ENCODE measurements at places on chromosomes 16 and 17.

DNA sequence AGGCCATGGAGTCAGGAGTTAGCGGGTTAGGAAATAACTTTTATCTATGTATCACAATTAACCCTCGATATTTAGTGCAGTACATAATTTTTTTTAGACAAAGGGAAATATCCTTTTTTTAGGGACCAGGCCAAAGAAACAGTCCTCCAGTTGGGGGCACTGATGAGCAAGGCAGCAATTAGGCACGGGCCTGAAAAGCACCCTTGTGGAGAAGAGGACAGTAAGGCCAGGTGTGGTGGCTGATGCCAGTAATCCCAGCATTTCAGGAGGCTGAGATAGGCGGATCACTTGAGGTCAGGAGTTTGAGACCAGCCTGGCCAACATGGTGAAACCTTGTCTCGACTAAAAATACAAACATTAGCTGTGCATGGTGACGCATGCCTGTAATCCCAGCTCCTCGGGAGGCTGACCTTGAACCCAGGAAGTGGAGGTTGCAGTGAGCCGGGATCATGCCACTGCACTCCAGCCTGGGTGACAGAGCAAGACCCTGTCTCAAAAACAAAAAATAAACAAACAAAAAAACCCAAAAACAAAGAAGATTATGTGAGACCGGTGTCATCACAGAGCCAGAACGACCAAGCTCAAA is 158.3 kb upstream of the NOL11 start:
- no peak for DNase-seq

DNA sequence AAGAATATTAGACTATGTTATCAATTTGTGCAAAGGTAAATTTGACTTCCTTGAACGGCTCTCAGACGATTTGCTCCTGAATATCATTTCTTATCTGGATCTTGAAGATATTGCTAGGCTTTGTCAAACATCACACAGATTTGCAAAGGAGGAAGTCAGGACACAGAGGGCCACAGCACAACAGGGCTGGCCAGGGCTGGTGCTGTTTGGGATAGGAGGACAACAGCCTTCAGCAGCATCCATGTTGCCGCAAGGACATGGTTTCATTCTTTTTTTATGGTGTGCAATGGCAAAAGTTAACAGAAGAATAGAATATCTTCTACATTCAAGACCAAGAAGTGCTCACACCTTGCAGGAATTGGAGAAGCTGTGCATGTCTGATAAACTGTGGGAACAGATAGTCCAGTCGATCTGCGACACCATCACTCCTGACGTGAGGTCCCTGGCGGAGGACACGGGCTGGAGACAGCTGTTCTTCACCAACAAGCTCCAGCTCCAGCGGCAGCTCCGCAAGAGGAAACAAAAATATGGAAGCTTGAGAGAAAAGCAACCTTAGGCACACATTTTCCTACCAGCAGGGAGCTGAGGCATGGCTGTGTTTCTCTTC is 59.8 kb downstream of the KPNA2 start:
- peak; percentile 5 for DNase-seq

GRCh38 chr16:86319585-86320236 is 190.6 kb upstream of the FOXF1 start:
- no peak for DNase-seq

DNA sequence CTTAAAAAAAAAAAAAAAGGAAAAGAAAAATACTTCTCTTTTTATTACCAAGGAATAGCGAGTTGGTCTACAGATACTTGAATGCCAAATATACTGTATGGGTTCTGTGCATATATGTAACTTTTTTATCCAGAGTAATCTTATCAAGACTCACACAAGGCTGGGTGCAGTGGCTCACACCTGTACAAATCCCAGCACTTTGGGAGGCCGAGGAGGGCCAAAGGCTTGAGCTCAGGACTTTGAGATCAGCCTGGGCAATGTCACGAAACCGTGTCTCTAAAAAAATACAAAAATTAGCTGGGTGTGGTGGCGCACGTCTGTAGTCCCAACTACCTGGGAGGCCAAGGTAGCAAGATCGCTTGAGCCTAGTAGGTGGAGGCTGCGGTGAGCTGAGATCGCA is 137.4 kb upstream of the TMEM97 start:
- no peak for DNase-seq

GRCh38 chr17:68178831-68179230 is 69.0 kb upstream of the AMZ2 start:
- DNase-seq, result no peak

DNA sequence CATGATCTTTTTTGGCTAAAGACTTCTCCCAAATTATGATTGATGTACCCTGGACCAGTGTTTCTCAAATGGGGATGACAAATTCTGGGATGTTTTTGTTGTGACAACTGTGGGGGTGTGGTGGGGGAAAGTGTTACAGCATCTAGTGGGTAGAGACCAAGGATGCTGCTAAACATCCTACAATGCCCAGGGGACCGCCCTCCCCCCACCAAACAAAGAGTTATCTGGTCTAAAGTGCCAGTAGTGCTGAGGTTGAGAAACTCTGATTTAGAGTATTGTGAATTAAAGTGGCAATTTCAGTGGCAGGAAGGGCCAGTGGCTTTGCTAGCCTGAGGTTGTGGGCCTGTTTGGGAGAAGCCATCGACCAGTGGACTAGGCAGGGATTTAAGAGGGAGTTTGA is 33.3 kb downstream of the SLC47A2 start:
- no peak for DNase-seq

DNA sequence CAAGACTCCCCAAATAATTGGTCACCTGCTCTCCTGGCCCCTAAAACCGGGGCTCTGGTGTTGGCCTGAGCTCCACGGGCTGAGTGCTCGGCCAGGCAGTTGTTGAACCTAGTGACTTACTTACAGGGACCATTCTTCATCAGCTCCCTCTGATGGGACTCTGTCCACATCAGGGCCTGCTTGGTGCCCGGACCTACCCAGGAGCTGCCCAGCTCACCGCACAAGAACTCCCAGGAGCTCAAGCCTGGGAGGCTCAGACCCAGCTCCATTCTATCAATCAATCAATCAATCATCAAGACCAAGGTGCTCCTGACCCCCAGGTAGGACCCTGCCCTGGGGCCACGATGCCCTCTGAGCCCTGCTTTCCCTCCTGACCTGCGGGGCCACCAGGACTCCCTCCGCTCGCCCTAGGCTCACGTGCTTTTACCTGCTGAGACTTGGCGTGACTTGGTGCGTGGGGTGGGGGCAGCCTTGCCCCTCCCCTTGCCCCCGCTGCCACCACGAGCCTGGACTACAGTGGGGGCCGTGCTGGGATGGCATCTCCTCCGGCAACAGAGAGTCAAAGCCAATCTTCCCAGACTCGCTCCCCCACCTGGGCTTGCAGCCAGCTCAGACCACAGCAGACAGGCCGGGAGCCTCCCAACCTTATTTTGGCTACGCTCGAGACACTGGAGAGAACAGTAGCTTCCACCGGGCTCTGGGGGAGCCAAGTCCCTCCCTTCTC is 15.7 kb downstream of the IL34 start:
- DNase-seq, result no peak

- DNase-seq, result no peak
Observed at GRCh38 chr16:17084130-17084529, 386.6 kb downstream of the XYLT1 start.

- DNase-seq, result no peak
Observed at GRCh38 chr16:9966569-9967157, 215.6 kb downstream of the GRIN2A start.

DNA sequence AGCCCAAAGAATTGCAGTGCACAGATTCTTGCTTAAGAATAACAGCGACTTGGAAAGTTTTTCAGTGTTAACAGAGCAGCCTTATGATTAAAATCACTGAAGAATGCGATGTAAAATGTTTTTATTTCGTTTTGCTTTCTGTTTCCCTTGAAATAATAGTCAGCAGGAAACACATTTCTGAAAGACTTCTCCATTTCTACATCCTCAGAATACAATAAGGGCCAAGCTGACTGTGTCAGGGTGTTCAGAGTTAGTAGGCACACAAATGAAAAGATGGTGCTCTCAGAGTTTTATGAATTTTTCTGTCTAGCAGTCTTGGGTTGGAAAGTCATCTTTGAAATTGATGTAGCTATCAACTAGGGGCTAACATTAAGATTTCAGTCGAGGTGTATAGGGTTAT is 582.9 kb upstream of the RBFOX1 start:
- DNase-seq, result no peak

GRCh38 chr17:15485045-15485444 is 17.6 kb upstream of the CDRT4 start:
- DNase-seq, result no peak

- DNase-seq, result no peak
Observed at GRCh38 chr17:1423456-1424135, 23.6 kb upstream of the YWHAE start.

GRCh38 chr17:72811976-72812687 is 280.4 kb downstream of the SLC39A11 start:
- DNase-seq, result peak; percentile 78

- DNase-seq, result peak; percentile 23
Observed at GRCh38 chr17:65020284-65020683, 36.3 kb downstream of the GNA13 start.

GRCh38 chr16:23486480-23486879 is 23.8 kb downstream of the GGA2 start:
- no peak for DNase-seq

GRCh38 chr17:79960788-79961522 is 74.7 kb downstream of the TBC1D16 start:
- no peak for DNase-seq

- DNase-seq, result no peak
Observed at GRCh38 chr17:79573196-79573896, 37.5 kb downstream of the RBFOX3 start.

DNA sequence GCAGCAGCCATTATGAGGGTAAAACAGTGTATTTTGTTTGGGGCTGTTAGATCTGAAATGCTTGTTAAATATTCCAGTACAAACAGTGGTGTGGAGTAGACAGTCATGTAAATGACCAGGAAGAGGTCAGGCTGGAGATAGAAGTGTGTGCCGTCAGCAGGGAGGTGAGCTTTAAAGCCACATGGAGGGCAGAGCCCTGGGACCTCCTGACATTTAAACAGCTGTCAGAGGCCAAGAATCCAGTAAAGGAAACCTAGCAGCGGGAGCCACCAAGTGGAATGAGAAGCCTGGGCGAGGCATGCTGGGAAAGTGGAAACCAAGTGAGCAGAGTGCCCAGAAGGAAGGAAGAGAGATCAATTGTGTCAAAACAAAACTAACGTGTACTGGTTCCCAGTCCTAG is 26.8 kb downstream of the C17orf67 start:
- DNase-seq, result no peak

DNA sequence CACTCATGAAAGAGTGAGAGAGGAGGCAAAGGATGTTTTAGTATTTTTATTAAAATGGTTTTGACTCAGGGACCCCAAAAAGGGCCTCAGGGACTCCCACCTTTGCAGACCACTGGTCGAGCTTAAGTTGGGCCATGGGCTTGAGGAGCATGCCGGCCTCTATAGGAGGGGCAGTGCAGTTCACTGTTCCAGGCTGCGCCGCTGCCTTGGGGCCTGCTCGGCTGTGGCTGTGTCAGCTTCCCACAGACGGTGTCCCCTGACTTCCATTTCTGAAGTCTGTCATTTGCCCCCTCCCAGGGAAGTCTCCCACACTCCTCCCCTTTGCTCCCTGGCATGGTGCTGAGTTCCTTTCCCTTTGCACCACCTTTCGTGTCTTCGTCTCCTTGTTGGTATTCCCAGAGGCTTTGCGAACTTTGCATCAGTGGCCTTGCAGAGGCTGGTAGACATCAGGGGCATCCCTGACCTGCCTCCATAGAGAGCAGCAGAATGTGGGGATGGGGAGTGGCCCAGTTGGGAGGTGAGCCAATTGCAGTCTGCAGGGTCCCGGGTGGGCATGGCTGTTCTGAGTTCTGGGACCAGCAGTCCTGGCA is 17.1 kb downstream of the MPRIP start:
- no peak for DNase-seq

GRCh38 chr17:78716814-78717393 is 65.2 kb downstream of the CYTH1 start:
- no peak for DNase-seq

DNA sequence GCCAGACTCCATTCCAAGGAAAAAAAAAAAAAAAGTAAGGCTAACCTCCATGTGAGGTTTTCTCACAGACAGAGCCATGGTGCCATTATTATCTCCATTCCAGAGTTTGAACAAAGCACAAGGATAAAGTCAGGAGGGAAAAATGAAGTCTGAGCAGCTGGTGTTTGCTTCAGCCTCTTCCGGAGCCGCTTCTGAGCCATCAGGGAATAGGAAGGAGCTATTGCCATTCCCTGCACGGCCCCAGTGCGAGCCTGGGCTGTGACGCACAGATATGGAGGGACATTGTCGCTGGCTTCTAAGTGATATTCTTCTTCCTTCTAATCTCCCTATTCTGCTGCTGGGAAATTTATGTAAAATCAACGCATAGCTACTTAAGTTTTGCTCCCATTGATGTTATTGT is 69.5 kb upstream of the PIRT start:
- DNase-seq, result no peak

- no peak for DNase-seq
Observed at GRCh38 chr16:69073181-69073702, 32.2 kb upstream of the HAS3 start.

DNA sequence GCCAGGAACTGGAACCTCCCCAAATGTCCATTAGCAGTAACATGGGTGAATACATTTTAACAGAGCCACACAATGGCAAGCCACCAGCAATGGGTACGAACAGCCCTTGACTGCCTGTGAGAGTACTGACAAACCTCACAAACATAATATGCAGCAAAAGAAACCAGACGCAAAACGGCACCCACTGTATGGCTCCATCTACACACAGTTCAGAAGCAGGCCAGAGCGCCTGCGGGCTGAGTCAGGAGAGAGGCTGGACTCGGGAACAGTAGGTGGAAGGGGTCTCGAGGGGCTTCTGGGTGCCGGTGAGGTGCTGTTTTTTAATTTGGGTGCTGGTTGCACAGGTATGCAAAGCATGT is 77.4 kb upstream of the TOB1 start:
- DNase-seq, result no peak

DNA sequence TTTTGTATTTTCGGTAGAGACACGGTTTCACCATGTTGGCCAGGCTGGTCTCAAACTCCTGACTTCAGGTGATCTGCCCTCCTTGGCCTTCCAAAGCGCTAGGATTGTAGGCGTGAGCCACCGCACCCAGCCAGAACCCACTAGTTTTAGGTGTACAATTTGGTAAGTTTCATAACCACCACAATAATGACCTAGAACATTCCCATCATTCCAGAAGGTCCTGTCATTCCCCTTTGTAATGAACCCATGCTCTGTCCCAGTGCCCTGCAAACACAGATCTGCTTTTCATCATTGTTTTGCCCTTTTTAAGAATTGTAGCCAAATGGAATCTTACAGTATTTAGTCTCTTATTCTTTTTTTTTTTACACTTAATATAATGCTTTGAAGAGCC is 35.6 kb upstream of the IRF8 start:
- DNase-seq, result no peak

- no peak for DNase-seq
Observed at GRCh38 chr16:11560701-11561453, 25.8 kb downstream of the LITAF start.

All from OCI-M1 (cell line).